Skeletal muscle tissue (tissue), 5 donors: ENCODE measurements at places on chromosomes 6 and 20. TPM values are rescaled to one million over a fixed set of nuclear protein-coding genes. Genes with fewer than 3 reads are reported as not detected.

The PRPH2 gene
- total RNA-seq: 5.7 TPM

The APMAP gene
- total RNA-seq: 41.2 TPM

The GTF2H4 gene
- 7.3 TPM for total RNA-seq

The NRSN1 gene
- not detected for total RNA-seq

The PLA2G7 gene
- 1.6 TPM for total RNA-seq

The HLA-DRB5 gene
- total RNA-seq: 14.6 TPM

The PTGIS gene
- 25.6 TPM for total RNA-seq

The PRDM13 gene
- not detected for total RNA-seq

The TCF21 gene
- total RNA-seq: not detected

The FAM83D gene
- 4.2 TPM for total RNA-seq

The LTA gene
- not detected for total RNA-seq

The TRDN gene
- total RNA-seq: 73.1 TPM

The PAK5 gene
- total RNA-seq: under 0.01 TPM

The NCOA6 gene
- total RNA-seq: 14.6 TPM

The TBXT gene
- not detected for total RNA-seq

The NXT1 gene
- 15.1 TPM for total RNA-seq

The TRAPPC3L gene
- total RNA-seq: 0.52 TPM
